ENCODE measurements at places on chromosomes 4 and X. TPM values are rescaled to one million over a fixed set of nuclear protein-coding genes. Genes with fewer than 3 reads are reported as not detected.

DNA sequence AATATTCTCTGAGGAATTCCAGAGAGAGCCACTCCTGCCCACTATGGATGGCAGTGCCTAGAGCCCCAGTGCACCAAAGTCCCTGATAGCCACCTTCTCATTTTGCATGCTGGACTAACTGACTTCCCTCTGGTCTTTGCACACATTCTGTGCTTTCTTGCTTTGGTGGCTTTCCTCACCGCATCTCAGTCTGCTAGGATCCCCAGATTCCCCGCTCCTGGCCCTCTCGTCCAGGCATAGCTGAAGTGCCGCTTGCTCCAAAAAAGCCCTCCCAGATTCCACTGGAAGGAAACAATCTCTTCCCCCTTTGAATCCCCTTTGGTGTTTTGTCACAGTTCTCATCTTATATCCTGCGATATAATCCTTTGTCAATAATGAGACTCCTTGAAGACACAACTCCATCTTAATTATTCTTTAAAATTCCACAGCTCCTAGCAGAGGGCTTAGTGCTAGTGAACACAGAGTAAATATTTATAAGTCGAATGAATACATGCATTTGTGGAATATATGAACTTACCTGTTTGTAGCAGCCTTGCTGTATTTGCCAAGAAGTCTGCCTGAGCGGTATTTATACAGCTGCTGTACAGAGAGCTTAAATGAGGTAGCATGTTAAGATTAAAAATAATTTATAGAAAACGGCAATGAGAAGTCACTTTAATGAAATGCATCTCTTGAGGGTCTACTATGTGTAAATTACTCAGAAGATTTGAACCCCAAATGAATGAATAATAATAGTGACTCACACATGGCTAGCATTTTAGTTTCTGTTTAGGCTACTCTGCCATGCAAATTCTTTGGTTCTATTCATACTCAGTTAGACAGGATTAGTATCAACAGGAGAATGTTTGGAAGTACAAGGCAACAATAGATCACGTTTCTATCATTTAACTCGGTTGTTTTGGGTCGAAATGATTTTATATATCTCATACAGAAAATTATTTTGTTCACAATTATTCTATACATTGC, 421.9 kb upstream of the TENM3 start:
- H3K4me1 ChIP-seq, result no peaks in the 10 kb centered on the region
- H3K4me3 ChIP-seq, result no peak overlapping the region
- no peak overlapping the region for H3K27ac ChIP-seq
- H3K36me3 ChIP-seq, result no peaks in the 10 kb centered on the region
- no peaks in the 10 kb centered on the region for H3K27me3 ChIP-seq

DNA sequence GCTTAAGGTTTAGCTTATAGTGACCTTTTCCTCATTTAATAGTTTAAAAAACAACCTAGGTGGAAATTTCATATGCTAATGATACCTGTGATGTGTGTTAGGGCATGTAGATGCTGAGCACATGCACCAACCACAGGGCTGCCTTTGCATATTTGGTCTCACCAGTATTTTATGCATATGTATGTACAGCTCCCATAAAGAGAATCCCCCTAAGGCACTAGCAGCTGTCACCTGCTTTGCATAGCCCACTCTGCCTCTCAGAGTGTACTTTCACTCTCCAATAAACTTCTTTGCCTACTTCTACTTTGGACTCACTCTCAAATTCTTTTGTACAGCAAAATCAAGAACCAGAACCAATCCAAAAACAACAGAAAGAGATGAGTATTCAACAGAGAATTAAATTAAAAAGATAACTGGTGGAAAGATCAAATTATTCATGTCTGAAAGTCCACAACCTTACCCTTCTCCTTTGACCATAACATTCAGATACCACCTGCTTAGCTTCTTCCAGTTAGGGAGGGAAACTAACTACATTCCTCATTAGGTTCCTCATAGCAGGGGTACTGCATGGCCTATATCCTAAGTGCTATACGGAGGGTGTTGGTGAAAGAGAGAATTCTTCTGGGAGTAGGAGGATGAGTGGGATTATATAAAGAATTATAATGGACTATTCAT, 250.5 kb downstream of the STPG2 start:
- DNase-seq, result no peak
- no peak overlapping the region for H3K4me3 ChIP-seq
- no peaks in the 10 kb centered on the region for H3K36me3 ChIP-seq
- H3K4me1 ChIP-seq, result no peaks in the 10 kb centered on the region
- no peak overlapping the region for H3K27ac ChIP-seq

DNA sequence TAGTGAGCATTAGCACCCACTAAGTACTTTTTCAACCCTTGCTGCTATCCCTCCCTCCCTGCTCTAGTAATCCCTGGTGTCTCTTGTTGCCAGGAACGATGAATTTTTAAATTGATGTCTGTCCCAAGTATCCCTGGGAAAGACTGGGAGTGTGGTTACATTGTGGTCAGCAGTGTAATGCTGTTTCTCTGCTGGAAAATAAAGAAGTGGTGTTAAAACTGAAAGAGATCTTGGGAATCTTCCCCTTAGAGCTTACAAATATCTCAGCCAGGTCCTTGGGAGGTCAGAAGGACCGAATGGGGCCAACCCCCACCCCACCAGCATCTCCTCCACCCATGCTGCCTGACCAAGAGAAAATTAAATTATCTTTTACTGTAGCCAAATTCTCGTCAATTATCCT, 174.5 kb upstream of the MXRA5 start:
- no peak for DNase-seq
- no peak overlapping the region for H3K4me3 ChIP-seq
- no peaks in the 10 kb centered on the region for H3K4me1 ChIP-seq
- no peak overlapping the region for H3K27ac ChIP-seq

The DCAF12L2 gene
- not detected for total RNA-seq

The CFAP99 gene
- 0.33 TPM for total RNA-seq

Measured in Panc1 (cell line).